ENCODE measurements at places on chromosomes 3 and 15.

GRCh38 chr15:25985165-25985564 lies 122.0 kb upstream of the ATP10A start:
- no peak for DNase-seq

GRCh38 chr3:31165399-31165860 lies 271.0 kb upstream of the GADL1 start:
- no peak for DNase-seq

- no peak for DNase-seq
Observed at GRCh38 chr15:100941536-100941935, 22.4 kb downstream of the LRRK1 start.

DNA sequence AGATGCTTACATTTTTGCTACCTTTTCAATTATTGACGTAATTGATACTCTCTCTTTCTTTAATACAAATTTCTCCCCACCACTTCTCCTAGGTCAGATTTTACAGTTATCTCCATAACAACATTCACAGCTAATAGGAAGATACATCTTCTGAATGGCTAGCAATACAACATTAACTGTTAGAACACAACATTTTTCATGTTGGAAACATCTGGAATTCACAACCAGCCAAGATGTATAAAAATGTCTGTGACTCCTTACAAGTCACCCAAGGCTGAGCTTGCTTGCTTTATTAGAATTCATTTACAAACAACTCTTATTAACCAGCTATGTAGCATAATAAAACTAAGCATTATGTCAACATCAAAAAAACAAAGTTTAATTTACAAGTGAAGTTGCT lies 81.0 kb upstream of the ROBO2 start:
- no peak for DNase-seq

- no peak for DNase-seq
Observed at GRCh38 chr3:79113876-79114275, 653.9 kb downstream of the ROBO1 start.

DNA sequence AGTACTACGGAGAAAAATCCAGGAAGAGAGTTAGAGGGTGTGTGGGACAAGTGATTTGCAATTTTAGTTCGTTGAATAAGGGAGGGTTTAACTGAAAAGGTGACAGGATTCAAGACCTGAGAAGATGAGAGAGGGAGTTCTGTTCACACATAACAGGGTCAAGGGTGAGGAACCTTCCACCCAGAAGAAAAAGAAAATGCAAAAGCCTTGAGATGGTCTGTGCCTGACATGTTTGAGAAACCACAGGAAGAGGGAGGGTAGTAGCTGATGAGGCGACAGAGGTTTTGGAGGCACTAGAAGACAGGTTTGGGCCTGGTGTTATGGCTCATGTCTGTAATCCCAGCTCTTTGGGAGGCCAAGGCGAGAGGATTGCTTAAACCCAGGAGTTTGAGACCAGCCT lies 591 bp upstream of the SLC25A20 start:
- no peak for DNase-seq

- DNase-seq: no peak
Observed at GRCh38 chr3:50545781-50546180, 21.8 kb downstream of the C3orf18 start.

DNA sequence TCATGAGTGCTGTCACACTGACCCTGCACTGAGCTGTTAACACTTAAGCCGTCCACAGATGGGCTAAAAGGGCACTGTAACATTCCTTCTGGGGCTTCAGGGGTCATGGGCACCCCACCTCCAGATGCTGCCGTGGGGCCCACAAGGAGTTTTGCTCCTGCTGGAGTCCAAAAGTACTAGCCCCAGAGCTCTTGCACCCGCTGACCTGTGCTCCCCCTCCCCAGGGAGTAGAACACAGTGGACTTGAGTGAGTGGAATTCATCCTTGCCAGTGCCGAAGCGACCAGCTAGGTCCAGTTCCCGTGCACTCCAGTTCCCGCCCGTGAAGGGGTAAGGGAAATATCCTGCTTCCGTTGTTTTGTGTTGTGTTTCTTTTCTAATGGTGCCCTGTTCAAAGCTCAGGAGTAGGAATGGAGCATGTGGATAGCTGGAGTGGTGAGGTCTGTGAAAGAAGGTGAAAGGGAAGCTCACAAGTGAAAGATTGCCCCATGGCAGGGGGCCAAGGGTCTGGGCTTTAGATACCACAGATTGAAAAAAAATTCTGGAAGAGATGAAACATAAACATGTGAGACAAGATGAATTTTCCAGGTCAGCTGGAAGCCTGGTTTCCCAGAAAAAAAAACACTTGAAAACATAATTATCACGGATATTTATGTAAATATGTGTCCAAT lies 36.6 kb downstream of the SLCO2A1 start:
- DNase-seq: no peak

DNA sequence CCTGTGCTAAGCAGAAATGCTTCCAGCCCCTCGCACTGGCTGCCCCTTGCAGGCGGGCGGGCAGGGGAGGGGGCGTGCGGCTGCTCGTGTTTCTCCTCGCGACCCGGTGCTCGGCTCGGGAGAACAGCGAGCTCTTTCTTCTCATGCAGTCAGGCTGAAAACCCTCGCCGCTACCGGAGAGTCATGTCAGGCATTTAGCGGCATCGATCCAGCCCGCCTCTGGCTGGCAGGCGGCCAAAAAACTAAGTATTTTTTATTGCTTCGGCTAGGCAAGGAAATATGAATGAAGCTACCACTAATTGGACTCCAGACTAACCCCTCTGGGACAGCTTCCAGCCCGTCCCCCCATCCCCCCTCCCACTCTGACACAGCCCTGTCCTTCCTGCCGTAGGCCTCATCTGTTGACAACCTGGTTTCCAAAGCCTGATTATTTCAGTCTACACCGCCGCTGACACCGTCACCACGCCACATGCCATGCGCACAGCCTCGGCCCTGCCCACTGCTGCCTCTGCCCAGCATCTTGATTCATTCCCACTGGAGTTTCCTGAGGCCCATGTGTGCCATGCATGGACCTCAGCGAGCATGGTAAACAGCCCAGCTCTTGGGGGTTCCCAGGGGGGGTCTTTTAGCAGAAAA lies 35.3 kb downstream of the TLE3 start:
- DNase-seq: no peak

DNA sequence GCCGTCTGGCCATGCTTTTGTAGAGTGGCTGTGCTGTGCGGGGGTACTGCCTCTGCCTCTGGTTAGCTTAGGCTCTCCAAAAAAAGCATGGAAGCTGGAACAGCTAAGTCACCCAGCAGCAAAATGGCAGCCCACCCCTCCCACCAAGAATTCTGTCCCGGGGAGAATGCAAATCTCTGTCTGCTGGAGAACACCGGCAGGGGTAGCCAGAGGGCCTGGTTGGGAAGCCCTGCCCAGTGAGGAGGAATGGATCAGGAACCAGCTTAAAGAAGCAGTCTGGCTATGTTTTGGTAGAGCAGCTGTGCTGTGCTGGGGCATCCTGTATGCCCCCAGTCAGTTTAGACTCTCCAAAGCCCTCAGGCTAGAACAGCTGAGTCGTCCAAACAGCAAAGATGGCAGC lies 56.2 kb upstream of the PTPRG start:
- no peak for DNase-seq

GRCh38 chr15:63551400-63551799 lies 45.8 kb upstream of the FBXL22 start:
- no peak for DNase-seq

DNA sequence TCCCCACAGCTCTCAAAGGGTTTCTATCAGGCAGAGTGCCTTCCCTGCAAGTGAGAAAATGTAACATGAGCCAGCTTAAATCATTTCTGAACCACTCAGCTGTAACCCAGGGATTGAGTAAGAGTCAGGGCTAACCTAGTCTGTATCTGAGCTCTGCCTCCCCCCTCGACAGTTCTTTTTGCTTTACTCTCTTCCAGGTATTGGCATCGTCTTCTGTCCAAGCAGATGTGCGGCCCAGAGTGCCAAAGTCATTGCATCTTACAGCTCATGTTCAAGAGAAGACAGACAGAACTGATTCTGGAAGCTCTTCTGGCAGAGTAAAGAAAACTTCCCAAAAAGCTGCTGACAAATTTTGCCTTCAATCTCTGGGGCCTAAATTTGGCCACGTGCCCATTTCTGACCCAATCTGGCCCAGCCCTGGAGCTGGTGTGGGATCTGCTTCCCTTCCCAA lies 74.8 kb downstream of the ABHD5 start:
- no peak for DNase-seq

- DNase-seq: no peak
Observed at GRCh38 chr15:73283366-73283962, 85.3 kb downstream of the HCN4 start.

GRCh38 chr3:144429719-144430121 lies 458.1 kb downstream of the DIPK2A start:
- no peak for DNase-seq

DNA sequence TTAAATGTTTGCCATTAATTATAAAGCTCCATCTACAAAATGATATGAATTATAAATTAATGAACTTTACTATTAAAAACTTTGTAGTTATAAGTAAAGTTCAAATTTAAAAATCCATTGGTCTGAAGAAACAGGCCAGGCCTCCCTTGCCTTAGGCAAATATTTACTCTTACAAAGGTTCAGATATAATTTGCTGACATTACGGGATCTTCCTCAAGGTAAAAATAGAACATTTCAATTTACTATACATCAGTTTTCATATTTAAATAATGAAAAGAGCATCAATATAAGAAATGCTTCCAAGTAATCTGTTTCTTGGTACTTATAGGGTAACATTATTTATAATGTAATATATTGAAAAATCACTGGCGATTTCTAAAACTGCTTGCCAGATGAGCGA lies 3.7 kb downstream of the CMTM6 start:
- DNase-seq: no peak

DNA sequence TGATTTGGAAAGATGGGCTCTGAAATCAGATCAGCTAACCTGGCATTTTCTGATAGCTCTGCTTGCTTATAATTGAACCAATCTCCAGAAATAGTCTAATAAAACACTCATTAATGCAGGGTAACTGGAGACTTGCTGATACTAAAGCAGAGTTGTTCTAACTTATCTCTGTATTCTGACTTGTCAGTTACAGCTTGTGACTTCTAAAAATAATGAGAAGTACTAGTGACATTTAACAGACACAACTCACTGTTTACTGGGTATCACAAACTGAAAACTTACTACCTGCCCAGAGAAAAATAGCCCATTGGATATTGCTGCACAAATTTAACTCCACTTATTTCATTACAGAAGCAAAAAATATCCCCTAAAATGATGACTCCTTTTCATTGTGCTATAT lies 24.0 kb upstream of the TRPM7 start:
- DNase-seq: no peak

GRCh38 chr3:130677343-130677742 lies 69.3 kb downstream of the PIK3R4 start:
- DNase-seq: no peak

GRCh38 chr3:57827757-57828156 lies 71.6 kb downstream of the SLMAP start:
- DNase-seq: no peak

DNA sequence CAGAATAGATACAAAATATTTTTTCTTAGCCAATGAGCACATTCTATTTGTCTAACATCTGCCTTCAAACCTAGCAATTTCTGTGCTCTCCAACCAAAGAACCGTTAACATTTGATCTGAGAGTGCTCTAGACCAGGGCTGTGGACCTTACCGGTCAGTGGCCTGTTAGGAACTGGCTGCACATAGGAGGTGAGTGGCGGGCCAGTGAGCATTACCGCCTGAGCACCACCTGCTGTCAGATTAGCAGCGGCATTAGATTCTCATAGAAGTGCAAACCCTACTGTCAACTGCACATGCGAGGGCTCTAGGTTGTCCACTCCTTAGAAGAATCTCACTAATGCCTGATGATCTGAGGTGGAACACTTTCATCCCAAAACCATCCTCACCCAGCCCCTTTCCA lies 131.7 kb downstream of the CADM2 start:
- DNase-seq: no peak

DNA sequence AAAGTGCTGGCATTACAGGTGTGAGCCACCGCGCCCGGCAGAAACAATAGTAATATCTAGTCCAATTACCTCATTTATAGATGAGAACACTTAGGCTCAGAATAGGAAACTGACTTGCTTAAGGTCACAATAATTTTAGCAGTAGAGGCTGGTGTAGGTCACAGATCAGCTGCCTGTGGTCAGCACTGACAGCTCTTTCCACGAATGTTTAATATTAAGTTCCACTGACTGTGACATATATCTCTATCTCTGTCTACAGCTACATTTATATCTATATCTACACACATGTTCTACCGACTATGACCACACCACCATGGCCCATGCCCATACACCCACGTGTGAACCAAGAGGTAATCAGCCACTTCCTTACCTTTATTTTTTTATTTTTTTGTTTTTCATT lies 40.2 kb upstream of the DLG1 start:
- DNase-seq: no peak

DNA sequence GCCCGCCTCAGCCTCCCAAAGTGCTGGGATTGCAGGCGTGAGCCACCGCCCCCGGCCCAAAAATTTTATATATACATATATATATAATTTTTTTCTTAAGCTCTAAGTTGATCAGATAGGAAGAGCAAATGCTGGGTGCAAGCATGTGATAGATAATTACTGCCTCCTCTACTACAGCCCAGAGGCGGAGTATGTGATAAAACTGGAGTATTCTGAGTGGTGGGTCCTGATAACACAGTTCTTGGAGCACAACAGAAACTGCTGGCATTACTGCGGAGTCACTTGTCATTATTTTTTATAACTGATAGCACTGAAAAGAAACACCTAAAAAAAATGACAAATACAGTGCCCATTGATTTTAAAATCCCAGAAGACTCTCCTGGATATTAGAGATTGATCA lies 41.1 kb upstream of the STT3B start:
- DNase-seq: no peak

- no peak for DNase-seq
Observed at GRCh38 chr3:3301476-3301875, 122.0 kb upstream of the CRBN start.

GRCh38 chr3:73716418-73716817 lies 91.7 kb upstream of the PDZRN3 start:
- DNase-seq: no peak

DNA sequence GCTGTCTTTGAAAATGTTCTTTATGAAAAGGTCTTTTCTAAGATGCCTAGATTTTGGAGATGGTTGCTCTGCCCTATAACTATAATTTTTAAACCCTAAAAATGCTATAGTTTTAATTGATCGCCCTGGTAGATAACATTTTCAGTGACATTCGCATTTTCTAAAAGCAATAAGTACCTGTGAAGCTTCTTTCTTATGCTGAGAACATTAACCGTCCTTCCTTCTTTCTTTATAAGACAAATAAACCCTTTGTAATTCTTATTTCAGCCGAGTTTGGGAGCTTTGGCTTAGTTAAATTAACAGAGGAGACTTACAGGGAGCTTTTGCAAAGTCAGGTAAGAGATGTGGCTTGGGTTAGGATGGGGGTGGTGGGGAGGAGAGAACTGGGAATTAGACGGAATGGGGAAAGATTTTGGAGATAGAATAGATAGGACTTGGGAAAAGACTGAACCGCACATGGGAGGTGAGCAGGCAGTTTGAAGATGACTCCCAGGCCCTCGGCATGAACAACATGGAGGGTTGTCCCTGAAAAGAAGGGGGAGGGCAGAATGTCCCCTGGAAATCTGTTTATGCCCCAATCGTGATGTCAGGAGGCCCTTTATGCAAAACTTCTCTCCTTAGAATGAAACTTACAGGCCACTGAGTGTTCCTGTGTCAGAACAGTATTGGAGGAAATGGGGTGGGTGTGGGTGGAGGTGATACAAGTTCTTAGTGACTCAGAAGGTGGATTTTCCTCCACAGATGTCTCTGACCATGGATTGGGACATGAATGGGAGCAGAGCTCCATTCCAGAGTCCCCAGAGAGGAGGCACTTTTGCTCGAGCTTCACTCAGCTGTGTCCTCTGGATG lies 76.2 kb upstream of the LARS2 start:
- DNase-seq: no peak

Data from Panc1 (cell line).